HL-60 (cell line): ENCODE measurements at places on chromosomes 5 and 9.

DNA sequence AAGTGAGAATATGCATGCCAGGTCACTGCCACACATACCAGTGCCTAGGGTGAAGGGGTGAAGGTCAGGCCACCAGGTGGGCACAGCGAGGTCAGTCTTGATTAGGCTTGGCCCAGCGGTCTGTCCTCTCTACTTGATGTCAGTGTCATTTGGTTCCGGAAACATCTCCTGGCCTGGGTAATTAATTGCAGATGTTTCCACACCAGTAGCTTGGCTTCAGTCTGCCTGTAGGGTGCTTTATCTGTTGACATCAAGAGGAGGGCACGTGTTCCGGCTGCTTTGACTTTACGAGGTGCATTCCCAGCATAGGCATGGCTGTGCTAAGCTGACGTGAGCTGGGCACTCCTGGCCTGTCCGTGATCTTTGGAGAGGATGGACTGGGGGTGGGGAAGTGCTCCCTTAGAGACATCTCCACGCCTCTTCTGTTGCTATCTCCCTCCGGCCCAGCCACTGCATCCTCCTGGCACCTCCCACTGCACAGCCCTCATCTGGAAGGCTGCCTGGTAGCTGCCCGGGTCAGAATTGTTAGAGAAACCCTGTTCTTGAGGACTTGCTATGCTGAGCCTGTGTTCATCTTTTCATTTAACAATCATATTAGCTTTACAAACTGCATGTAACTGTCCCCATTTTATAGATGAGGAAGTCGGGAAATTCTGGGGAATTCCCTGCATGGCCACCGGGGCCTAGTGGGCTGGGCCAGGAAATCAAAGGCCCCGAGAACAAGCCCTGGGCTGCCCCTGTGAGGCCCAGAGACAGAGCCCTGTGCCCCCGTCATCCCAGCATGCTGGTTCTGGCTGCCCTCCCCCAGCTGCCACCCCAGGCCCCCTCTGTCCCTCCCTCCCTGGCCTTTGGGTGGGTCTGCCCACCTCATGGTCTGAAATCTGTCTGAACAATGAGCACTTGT lies 29.1 kb downstream of the JADE2 start:
- DNase-seq: no peak

DNA sequence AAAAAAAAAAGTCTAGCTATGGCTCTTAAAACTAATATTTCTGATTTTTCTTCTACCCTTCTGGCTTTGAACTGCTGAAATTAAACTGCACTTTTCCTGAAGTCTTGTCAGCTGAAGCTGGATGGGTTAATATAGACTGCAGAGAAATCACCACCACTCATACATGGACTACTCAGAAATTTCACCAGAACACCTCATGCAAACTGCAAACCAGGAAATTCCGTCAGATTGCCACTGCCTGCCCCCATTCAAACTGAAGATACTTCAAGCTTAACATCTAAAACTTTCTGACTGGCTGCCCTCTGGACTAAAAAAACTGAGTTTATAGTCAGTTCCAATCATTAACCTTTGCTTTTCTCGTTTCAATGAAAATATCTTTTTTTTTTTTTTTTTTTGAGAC lies 11.6 kb upstream of the ANXA2R start:
- no peak for DNase-seq

DNA sequence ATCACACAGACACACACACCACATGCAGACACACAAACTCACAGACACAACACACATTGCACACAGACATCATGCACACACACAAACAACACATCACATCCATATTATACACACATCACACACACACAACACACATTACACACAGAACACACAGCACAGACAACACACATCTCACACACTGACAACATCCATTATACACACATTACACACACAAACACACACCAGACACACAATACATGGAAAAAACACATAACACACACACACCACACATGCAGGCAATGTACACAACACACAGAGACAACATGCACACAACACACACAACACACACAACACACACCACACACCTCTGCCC lies 4.8 kb upstream of the CCDC187 start:
- DNase-seq: no peak

DNA sequence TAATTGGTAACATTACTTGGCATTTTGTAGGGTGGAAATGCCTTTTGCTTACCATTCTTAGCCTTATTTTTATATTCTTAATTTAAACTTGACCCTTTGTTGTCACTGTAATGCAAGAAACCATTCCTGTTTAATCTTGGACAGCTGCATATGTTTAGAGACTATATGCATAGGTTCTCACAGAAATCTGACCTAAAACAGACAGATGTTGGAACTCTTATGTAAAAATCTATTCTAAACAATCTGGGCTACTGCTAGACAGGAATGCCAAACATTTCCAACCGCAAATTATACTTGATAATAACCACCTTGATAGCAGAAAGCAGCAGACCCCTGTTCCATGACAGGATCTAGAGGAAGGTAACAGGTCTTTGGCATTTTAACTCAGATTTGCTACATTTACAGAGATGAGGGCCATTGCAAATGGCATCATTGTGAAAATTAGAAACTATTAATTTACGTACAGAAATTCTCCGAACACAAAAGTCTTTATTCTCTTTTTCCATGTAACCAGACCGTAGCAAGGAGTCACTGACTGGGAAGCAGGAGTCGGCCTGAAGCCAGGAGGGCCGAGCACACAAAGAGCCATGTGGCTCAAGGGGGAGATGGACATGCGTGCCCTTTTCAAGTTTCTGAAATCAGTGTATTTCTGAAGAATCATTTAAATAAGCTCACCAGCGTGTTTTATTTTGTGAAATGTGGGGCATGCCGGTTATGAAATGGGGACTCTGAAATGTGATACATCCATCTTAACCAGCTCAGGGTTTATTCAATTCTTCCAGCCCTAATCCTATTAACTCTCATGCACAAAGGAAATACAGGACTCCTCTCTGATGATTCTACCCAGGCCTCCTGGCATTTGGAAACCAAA lies 139.3 kb downstream of the AOPEP start:
- no peak for DNase-seq

- DNase-seq: no peak
Measured at GRCh38 chr5:54821445-54822323, 163.7 kb downstream of the ESM1 start.

- peak; percentile 2 for DNase-seq
Measured at GRCh38 chr9:77575785-77576184, 72.3 kb downstream of the GNA14 start.

- no peak for DNase-seq
Measured at GRCh38 chr9:38278457-38278856, 114.0 kb upstream of the ALDH1B1 start.

DNA sequence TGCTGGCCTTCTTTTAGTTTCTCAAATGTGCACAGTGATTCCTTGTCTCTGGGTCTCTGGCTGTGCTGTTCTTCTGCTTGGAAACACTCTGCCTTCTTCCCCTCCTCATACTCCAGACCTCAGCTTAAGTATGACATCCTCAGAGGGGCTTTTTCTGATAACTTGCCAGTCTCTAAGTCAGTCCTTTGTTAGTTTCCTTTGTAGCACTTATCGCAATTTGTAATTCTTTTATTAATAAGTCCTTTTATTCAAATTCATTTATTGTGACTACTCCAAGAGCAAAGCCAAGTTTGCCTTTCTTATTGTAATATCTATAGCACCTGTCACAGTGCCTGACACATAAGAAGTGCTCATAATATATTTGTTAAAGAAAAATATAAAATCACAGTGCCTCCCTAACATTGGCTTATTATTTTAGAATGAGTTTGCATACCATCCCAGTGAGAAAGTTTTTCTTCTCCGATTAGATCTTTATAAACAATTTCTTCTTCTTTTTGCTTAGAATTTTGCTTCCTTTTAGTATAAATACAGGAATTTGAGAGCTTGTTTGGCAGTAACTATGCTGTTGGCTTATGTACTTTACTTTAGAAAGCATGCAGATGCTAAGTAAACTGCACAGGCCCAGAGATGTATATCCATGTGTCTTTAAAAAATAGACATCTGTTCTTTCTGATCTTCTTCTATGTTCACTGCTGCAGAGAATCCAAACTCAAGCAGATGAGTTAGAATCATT lies 198.0 kb downstream of the GAS1 start:
- no peak for DNase-seq

- DNase-seq: no peak
Measured at GRCh38 chr5:65563777-65564176, 681 bp downstream of the PPWD1 start.

DNA sequence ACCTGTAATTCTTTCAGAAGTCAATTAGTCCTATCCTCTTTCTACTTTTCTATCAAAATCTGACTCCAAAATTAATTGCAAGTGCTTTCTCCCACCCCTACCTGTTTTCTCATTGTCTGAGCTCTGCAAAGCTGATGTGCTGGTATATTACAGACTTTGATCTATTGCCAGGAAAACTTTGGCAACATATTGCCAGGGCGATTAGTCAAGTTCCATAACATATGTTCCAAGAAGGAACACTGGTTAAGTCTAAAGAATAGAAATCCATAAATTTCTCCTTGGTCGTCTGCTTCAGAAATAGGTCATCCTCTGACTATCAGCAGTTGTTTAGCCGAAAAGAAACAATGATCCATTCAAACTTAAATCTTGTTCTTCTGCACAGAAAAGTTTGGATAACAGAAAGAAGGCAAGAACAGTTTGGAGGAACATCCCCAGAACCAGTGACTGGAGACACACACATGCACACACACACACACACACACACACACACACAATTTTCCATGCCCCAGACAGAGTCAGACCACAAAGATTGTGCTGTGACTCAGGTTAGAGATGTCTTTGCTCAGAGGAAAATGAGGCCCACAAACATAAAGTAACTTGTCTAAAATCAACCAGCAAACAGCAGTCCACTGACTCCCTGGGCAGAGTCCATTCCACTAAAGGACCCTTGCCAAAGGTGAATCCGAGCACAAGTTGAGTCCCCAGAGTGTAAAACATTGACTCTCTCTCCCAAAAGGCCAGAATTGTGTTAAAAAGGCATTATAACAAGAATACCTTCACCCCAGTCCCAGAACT lies 202.1 kb downstream of the DEPDC1B start:
- no peak for DNase-seq

DNA sequence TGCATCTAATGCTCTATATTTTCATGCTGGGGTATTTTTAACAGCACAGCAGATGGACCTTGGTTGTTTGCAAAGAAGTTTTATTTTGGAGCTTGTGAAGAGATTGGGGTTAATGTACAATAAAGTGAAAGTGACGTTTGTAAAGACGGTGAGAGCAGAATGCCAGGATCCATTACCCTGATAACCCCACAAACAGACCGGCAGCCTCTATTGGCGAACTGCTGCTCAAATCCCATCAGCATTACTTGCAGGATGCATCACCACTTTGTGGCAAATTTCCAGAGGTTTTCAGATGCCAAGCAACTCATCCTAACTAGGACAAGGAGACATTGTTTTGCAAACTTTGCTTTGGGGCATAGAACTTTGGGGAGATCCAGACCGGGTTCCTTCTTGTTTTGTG lies 383.3 kb upstream of the ZNF462 start:
- no peak for DNase-seq

DNA sequence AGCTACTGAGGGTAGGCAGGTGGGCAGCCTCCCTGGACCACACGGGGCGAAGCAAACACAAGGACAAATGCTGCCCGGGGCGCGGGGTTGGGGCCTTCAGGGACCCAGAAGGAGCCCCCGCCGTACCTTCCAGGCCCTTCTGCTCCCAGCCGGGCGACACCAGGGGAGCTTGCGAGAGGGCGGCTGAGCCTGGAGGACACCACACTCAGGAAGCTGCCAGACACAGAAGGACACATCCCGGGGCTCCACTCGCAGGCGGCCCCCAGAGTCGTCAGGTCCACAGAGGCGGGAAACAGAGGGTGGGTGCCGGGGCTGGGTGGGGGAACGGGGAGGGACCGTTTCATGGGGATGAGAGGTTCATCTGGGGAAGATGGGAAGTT lies 58.5 kb upstream of the UBAC1 start:
- DNase-seq: no peak

DNA sequence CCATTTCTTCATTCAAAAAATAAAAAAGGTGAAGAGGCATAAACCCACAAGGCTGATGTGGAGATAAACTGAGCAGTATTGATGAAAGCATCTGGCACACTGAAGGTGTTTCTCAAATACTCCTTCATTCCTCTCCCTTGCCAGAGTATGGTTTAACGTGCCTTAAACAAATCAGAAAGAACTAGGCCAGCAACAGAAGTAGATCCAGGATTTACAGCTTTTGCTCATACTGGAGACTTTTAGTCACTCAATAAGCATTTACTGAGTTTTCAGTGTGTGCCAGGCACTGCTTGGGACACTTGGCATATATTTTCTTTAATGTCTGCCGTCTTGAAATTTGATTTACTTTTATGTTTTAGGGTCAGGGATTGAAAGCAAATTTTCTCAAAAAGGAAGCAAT lies 53.0 kb downstream of the BNC2 start:
- no peak for DNase-seq

DNA sequence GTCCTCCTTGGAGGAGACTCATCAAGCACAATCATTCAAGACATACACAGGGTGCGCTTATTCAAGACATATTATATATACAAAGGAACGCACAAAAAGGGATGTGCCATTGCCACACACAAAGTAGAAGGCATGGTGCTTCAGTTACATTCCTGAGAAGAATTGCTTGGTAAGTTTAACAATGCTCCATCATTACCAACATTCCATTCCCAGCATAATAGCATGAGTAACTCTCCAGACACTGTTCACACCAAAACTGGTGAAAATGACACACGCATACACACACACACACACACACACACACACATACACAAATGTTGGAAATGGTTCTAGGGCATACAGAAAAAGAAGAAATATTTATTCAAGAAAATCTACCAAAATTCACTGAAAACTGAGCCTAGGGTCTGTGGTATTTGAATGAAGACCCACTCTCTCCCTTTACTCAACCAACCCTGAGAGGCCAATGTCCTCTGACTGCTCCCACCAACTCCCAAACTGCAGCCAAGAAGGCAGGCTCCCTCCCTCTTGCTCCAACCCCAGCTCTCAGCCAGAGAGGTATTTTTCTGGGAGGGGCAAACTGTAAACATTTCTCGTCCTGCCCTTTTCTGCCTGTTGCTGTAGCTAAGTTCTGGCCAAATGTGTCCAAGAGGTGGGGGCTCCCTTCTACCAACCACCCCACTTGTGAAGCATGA lies 19.9 kb downstream of the UGT3A1 start:
- no peak for DNase-seq

DNA sequence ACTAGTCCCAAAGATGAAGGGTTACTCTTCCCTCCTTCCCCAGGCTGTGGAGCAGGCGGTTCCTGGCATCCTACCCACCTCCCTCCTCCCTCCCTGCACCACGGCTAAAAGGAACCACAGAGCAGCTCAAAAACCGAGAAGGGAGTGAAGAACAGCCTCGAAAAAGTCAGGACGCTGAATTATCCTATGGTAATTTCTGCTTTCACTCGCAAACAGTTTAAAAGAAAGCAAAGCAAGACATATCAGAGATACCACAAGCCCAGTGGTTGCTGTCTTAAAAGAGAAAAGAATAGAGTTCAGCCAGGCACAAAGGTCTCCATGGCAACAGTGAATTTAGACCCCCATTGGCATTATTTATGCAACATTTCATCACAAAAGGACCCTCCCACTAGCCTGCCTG lies 315.4 kb downstream of the CTNND2 start:
- DNase-seq: no peak

- no peak for DNase-seq
Measured at GRCh38 chr9:124551472-124552272, 44.5 kb upstream of the NR5A1 start.

- DNase-seq: no peak
Measured at GRCh38 chr9:93668261-93668871, 92.0 kb downstream of the PHF2 start.

- no peak for DNase-seq
Measured at GRCh38 chr5:91224456-91224855, 158.7 kb downstream of the ARRDC3 start.
